SW 1271 (cell line): ENCODE measurements at places on chromosomes 13 and 19.

DNA sequence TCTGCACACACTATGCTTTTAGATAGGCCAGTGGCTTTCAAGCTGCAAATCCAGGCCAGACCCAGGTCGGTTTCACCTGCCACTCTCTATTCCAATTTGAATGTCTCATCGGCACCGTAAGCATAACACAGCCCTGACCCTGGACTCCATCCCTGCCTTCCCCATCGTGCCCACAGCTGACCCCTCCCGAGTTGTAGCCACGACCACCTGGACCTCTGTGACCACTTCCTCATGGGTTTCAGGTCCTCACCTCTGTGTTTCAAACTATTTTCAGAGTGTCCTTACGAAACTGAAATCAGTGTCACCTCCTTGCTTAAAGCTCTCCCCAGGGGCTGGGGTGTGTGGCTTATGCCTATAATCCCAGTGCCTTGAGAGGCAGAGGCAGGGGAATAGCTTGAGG is 9.0 kb upstream of the HSH2D start:
- DNase-seq: no peak

DNA sequence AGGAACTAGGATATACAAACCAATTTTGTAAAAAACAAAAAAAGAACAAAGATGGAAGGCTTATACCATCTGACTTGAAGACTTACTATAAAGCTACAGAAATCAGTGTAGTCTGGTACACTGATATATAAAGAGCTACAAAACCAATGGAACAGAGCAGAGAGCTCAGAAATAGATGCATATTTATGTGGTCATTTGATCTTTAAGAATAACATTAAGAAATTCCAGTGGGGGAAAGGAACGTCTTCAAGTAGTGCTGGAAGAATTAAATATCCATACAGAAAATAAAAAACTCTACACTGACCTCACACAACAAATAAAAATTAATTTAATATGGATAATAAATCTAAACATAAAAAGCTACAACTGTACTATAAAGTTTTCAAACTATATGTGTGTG is 317.0 kb downstream of the ENOX1 start:
- DNase-seq: no peak

DNA sequence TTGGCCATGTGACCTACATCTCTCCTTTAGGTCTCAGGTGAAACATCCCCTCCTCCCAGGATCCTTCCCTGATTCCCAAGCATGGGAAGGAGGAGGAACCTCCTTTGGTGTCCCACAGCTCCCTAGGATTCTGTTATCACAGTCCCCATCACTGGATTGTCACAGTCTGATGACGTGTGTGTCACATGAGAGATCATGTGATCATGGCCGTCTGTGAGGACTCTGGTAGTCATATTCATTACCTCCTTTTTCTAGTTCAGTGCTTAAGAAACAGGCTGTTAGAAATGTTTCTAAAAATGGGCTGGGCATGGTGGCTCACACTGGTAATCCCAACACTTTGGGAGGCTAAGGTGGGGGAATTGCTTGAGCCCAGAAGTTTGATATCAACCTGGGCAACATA is 3.0 kb downstream of the DHX34 start:
- DNase-seq: no peak

- DNase-seq: no peak
These were observed 44.7 kb downstream of the PLPP2 start for GRCh38 chr19:246551-246950.

GRCh38 chr13:28071424-28071823 is 29.0 kb downstream of the FLT3 start:
- DNase-seq: no peak

- no peak for DNase-seq
These were observed 7.9 kb upstream of the PVR start for GRCh38 chr19:44635581-44636438.

DNA sequence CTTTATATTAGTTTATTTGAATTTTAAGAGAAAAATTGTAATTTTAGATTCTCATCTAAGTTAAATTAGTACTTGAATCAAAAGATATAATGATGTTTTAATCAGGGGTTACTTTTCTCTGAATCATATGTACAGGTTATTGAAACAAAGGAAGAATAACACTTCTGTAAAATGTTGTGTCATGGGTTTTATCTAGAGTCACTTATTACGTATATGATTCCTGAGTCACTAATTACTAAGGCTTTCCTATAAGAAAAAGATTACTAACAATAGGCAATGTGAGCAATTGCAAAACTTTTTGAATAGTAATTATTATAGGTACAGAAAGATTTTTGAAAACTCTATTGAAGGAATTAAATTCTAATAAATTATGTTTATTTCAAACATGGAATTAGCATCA is 99.2 kb upstream of the KLF5 start:
- no peak for DNase-seq

- DNase-seq: no peak
These were observed 112.9 kb downstream of the LRCH1 start for GRCh38 chr13:46665633-46666482.

GRCh38 chr13:94329277-94329676 is 150.2 kb downstream of the DCT start:
- no peak for DNase-seq

DNA sequence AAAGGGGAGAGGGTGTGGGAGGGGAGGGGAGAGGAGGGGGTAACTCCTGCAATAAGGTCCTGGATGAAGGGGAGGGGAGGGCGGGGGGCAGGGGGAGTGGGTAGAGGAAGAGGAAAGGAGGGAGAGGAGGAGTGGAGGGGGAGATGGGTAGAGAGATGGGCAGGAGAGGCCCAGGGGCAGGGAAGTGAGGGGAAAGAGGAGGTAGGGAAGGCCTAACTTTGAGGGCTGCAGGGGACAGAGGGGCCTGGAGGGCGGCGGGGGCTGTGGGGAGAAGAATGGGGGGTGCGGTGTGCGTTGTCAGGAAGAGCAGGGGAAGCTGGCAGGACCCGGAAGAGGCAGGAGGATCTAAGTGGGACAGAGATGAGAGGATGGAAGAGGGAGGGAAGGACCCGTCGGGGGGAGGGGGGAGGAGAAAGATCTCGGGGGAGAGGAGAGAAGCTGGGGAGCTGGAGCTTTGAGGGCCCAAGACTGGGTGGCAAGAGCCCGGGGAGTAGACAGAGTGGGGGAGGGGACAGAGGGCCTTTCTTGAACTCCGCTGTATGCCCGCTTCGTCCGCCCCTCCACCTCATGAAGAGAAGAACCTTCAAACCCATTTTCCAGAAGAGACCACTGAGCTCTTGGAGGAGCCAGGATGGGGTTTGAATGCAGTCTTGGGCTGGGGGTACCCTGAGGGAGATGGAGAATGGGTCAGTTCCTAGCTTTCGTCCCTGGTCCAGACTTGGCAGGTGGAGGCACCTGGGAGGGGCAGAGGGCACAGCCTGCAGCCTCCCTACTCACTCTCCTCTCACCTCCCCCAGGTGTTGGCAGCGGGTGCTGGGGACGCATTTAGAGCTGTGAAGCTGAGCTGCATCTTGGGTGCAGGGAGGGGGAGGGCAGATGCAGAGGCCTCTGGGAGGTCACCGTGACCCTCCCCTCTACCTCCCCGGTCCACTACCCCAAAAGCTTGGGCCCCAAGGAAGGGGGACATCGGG is 778 bp upstream of the LRRC4B start:
- no peak for DNase-seq

- no peak for DNase-seq
These were observed 201.4 kb downstream of the FOXO1 start for GRCh38 chr13:40465015-40465390.

DNA sequence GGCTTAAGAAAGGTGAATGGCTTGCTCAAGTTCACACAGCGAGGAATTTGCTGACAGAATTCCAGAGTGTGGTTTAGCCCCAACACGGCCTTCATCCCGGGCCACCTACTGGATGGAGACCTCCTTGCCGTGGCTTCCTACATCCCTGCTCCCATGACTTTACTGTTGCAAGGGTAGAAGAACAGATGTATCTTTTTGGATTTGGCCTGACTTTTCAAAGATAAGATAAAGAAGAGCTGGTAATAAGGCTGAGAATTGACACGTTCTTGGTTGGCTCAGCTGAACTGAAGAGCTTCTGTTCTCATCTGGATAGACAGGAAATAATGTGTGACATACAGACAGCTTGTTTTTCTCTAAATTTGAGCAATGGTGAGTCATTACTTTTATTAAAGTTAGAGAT is 113.1 kb downstream of the KLF5 start:
- no peak for DNase-seq

GRCh38 chr19:10279737-10280442 is 6.9 kb upstream of the ICAM4 start:
- no peak for DNase-seq

DNA sequence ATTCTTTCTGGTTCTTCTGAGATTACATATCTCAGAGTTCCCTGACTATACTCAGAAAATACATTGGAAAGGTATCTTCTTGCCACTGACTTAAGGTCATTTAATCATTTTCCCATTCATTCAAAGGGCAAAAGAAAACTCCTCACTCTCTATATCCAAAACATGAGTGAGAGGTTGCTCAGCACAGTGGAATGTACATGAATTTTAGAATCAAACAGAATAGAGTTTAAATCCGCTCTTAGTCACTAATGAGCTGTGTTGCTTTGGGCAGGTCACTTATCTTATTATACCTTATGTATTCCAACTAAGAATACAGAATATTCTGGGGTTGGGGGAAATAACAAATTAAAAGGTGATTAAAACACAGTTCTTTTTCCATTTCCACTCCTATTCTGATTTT is 452.6 kb upstream of the KLF12 start:
- no peak for DNase-seq

- no peak for DNase-seq
These were observed 75.0 kb downstream of the TEX26 start for GRCh38 chr13:31007417-31007816.

GRCh38 chr13:111398715-111399299 is 78.4 kb downstream of the TEX29 start:
- no peak for DNase-seq

DNA sequence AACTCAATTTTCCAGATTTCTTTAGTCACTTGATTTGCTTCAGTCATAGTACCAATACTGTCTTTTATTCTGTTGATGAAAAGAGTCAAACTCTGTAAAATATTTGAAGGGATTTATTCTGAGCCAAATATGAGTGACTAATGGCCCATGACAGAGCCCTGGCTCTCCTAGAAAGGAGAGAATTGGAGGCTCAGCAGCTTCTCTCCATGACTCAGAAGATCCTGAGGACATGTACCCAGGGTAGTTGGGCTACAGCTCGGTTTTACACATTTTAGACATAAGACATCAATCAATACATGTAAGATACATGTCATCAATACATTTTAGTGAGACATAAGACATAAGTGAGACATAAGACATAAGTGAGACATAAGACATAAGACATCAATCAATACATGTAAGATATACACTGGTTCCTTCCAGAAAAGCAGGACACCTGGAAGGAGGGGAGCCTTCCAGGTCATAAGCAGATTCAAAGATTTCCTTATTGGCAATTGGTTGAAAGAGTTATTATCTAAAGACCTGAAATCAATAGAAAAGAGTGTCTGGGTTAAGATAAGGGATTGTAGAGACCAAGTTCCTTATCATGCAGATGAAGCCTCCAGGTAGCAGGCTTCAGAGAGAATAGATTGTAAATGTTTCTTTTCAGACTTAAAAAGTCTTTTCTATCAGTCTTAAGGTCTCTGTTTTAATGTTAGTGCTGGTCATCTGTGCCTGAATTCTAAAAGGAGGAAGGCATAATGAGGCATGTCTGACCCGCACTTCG is 179.8 kb upstream of the RFC3 start:
- DNase-seq: no peak

DNA sequence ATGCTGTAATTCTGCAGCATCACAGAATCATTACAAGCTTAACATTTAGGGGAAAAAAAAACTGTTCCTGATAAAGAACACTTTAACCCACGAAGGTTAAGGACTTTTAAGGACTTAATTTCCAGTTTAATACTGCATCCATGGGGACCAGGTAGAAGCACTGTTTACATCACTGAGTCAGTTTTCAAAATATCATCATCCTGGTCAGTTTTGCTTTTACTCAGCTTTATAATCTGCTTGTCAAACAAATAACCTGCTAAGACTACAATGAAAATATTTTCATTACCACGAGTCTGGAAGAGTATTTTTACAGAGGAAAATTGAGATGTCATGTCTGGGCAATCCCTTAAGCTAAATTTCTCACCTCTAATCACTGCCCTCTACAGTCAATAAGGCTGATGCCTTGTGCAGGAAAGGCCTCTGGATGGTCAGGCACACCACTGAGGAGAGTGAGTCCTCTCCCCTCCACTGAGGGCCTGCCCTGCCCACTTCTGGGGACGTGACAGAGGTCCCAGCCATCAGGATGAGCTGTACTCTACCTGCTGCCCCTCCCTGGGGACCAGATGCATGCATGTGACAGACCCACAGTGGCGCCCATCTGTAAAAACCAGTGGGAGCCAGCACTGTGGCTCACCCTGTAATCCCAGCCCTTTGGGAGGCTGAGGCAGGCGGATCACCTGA is 31.0 kb downstream of the FOXO1 start:
- no peak for DNase-seq

DNA sequence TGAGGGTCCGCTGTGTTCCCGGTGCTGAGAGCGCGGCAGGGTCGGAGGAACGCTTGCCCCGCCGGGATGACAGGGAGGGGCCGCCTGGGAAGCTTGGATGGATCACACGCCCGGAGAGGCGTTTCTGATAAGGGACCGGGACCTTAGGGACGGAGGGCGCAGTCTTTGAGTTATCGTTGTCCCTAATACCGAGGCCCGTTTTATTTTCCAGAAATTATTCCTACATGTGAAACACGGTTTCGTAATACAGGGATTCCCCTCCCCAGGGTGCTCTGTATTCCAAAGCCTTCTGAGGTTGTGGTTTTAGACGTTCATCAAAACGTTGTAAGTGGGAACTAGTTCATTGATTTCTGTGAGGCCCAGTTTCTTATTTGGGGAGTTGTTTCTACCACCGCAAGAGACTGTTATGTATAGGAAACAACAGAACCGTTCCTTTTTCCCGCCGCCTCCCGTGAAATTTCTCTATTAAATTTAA is 752 bp downstream of the PDCD5 start:
- DNase-seq: peak; percentile 21

DNA sequence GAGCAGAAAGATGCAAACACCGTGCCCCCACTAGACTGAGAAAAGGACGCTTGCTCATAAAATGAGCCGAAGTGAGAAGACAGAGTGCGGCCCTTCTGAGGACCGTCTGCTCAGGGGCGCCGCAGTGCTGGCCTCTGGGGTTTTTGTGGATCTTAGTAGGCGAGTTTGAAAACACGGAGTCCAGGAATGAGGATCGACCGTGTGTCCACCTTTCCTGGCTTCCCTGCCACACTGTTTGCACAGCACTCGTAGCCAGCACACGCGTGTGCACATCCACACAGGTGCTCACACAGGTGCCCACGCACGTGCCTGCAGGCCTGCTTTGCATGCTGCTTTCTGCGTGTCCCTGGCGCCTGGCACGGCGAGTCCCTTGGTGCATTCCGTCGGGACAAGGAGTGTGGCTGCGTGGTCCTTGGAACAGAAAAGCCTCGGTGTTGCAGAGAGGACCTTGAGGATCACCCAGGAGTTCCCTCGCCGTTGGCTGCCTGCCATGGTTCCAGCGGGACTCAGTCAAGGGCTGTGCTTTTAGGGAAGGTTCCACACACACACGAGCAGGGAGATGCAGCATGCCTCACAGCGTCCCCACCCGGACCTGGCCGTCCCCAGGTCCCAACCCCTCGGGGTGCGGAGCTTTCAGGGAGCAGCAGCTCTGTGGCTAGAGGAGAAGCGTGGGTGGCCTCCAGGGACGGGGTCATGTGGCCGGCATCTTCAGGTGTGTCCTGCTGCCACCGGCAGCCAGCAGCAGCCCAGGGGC is 10.1 kb upstream of the ZNF554 start:
- DNase-seq: no peak
